Activated CD4-positive, alpha-beta T cell treated with anti-CD3 and anti-CD28 coated beads for 36 hours (primary cell): ENCODE measurements at places on chromosomes 4 and X. TPM values are rescaled to one million over a fixed set of nuclear protein-coding genes. Genes with fewer than 3 reads are reported as not detected.

The KLF8 gene
- total RNA-seq, result 5.4 TPM

The JADE3 gene
- total RNA-seq, result 1.5 TPM

The MPC1L gene
- not detected for total RNA-seq

The DCAF12L1 gene
- not detected for total RNA-seq
